Substantia nigra (tissue), 51 donors: ENCODE measurements at places on chromosomes 12 and 14.

GRCh38 chr14:26261368-26262122 lies 336.3 kb downstream of the NOVA1 start:
- DNase-seq: no peak

GRCh38 chr12:121839106-121839992 lies 19.3 kb downstream of the HPD start:
- DNase-seq: peak; percentile 70

GRCh38 chr14:75685910-75686309 lies 24.9 kb downstream of the TTLL5 start:
- DNase-seq: no peak

- DNase-seq: no peak
Observed at GRCh38 chr14:51616724-51617409, 34.8 kb upstream of the FRMD6 start.

DNA sequence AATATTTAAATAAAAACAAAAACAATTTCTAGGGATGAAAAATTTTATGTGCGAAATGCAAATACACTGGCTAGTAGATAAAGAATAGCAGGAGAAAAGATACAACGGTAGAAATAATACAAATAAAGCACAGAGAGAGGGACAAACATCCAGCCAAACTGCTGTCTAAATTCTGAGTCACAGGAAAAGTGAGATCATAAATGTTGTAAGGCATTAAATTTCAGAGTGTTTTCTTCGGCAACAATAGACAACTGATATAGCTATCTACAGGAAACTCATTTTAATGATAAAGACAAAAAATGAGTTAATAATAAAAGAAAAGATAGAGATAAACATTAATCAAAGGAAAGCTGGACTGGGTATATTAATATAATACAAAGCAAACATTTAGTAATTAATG lies 122.2 kb downstream of the NTS start:
- DNase-seq: no peak

DNA sequence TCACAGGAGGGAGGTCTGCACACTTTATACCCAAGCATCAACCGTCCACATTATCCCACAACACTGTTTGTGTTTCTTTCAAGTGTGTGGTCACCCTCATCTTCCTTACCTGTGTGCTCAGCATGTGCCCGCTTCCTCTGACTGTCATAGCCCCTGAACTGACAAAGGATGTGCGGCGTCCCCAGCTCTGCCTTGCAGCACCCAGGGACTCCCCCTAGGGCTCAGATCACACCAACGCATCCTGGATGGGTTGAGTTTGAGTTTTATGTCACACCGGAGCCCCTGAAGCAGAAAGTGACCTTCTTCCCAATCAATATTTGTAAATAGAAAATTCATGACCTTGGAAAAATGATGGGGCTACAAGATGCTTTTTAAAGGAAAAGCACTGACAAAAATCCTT lies 770.7 kb upstream of the TMEM132C start:
- no peak for DNase-seq

GRCh38 chr12:1503281-1503711 lies 91.1 kb downstream of the FBXL14 start:
- DNase-seq: no peak

DNA sequence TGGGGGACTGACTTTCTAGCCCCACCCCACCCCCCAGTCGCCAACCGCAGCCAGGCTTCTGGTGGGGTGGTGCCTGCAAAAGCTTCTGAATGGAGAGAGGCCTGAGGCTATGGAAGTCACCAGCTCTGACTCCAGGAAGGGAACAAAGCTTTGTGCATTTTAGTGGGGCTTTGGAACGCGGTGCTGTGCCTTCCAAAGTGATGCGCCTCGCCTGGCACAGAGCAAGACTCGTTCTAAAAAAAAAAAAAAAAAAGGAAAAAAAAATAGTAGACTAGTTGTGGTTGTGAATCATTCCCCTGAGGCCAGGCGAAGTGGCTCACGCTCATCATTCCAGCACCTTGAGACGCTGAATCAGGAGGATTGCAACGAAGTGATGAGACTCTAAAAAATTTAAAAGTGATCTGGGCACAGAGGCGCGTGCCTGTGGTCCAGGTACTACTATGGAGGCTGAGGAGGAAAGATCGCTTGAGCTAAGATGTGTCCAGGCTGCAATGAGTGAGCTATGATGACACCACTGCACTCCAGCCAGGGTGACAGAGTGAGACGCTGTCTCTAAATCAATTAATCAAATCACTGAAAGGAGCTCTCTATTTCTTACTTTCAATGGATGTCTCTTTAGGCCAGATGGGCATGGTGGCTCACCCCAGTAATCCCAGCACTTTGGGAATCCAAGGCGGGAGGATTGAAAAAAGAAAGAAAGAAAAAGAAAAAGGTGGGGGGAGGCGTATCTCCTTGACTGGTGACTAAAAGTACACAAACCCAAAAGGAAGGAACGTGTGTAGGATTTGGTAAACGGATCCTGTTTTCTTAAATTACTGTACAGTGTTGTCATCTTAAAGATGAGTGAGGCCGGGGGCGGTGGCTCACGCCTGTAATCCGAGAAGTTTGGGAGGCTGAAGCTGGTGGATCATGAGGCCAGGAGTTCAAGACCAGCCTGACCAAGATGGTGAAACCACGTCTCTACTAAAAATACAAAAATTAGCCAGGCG lies 259.6 kb upstream of the ALG10B start:
- no peak for DNase-seq

GRCh38 chr12:88417531-88417930 lies 162.7 kb downstream of the KITLG start:
- DNase-seq: no peak

DNA sequence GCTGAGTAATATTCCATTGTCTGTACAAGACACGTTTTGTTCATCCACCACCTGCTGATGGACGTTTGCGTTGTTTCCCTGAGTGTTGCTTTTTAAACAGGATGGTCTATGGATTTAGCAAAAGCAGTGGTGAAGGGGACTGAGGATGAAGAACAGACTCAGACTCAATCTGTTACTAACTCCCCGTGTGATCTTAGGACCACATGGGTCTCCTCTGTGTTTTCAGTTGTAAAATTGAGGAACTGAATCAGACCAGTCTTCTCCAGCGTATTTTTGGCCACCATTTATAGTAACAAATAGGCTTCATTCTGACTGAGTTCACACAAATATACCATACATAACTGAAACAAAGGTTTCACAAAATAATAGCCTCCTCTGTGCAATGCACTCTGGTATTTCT lies 85.6 kb downstream of the FOXN3 start:
- DNase-seq: no peak
